Fibroblast of skin of right quadriceps (primary cell): ENCODE measurements at places on chromosomes 2 and 18.

GRCh38 chr2:113973810-113974209 is 83.9 kb downstream of the ACTR3 start:
- no peak for DNase-seq

DNA sequence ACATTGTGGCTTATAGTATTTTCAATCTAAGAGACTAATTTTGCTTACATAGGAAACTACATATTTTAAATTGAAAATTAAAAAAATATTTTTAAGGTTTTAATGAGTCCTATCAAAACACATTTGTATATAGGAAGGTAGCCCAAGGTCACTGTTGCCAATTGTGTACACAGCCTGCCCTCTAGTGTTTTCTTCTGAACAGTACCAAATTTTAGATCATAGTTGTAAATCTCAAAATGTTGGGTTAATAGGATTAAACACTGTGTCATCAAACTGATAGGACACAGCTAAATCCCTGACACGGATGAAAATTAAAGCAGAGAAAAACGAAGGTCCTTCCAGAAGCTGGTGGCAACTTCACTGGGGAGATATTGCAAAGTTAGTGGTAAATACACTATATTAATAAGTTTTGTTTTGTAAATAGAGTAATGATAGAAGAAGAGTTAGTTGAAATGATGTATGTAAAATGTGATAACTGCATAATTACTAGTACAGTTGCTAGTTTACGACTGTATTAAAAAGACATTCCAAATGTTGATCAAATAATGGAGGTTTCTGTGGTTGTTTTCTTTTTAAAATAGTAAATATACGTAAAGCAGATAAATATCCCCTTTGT is 19.7 kb downstream of the CLUL1 start:
- peak; percentile 61 for DNase-seq

GRCh38 chr2:218436992-218437391 is 18.1 kb downstream of the VIL1 start:
- no peak for DNase-seq

GRCh38 chr2:46335391-46336282 is 38.4 kb downstream of the EPAS1 start:
- DNase-seq: peak; percentile 91

DNA sequence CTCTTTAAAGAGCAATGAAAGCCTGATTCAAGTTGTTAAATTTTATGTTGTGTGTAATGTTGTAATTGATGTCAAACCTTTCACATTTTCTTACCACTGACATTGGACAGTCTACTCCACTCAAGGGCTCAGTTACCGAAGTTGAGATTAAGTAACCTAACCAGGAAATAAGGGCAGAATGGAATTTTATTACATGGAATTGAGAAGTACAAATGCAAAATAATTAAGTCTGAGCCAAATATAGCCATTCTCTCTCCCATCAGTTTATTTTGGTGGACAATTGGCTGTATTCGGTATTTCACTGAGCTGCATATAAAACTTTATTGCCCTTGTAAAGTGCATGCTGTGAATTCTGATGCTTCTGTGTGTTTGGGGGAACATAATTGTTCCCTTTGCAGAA is 231.5 kb downstream of the TTC32 start:
- DNase-seq: no peak

DNA sequence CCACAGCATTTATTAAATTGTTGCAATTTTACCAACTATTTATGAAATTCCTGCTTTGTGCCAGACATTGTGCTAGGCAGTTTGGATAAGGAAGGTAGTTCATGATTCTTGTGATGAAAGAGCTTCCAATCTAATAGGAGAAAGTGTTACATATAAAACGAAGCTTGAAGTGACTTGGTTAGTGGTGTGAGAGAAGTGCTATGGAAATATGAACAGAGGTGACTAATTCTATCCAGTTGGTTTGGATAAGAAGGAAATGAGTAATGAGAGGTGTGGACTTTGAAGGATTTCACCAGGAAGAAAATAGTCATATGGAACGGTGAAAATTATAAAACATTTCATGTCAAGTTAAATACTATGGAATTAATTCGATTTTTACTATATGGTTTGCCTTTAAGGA is 48.6 kb downstream of the EML6 start:
- peak; percentile 66 for DNase-seq

DNA sequence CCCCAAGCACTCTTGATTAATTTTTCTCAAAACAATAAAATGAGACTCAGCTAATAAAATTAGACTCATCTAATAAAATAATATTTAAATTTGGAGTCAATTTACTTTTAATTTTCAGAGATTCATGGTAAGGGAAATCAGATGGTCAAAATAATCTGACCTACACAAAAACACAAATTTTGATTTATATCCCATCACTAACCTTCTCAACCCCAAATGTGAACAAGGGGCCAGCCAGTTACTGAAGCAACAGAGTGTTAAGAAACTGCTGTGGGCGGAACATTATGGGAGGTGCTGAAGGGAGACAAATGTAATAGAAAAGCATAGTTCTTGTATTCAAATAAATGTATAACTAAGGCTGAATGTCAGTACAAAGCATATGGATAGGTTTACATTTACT is 28.5 kb upstream of the PPP3R1 start:
- DNase-seq: no peak

- no peak for DNase-seq
These were observed 105.9 kb upstream of the SNTG2 start for GRCh38 chr2:844715-845114.

GRCh38 chr2:29610569-29610968 is 310.8 kb downstream of the ALK start:
- DNase-seq: no peak

GRCh38 chr2:175737722-175738361 is 264.2 kb downstream of the LNPK start:
- no peak for DNase-seq

GRCh38 chr2:46704041-46704440 is 211.6 kb downstream of the MCFD2 start:
- no peak for DNase-seq

DNA sequence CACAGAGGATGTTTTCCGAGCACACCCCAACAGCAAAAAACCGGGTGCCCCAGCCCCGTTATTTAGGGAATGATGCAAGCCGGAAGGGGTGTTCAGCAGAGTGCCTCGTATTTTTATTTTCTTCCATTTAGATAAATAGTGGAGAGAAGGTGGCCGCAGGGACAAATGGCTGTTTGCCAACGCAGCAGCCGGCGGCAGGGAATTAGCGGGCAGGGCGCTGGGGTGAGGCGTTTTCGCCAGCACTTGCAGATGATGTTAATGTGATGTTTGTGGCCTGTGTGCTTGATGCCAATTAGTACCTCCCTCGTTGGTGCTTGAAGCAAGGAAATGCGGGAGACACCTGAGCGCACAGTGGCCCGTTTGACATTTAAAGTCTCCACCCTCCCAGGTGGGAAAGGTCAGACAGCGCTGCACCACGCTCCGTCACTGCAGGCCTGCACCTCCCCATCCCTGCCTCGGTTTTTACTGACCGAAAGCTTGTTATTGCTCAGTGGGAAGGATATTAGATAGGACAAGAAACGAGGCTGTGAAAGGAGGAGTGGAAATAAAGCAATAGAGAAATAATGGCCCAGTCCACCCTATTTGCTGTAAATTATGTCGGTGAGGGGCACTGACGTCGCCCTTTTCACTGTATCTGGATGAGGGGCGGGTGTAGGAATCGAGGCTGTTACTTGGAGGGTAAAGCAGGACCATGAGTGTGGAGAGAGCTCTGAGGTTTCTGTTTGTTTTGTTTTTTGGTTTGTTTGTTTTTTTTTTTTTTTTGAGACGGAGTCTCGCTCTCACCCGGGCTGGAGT is 39.1 kb downstream of the NFATC1 start:
- no peak for DNase-seq

DNA sequence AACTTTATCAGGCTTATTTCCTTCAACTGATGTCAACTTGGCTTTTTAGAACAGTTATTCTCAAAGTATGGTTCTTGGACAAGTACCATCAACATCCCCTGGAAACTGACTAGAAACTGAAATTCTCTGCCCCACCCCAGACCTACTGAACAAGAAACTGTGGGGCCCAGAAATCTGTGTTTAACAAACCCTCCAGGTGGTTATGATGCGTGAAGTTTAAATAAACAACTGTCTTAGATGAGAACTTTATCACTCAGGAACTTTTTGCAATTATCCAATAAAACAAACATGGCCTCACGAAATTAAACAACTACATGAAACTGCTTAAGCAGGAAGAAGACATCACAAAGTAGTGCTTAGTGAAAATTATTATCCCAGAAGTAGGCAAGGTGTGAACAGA is 4.4 kb downstream of the HIBCH start:
- no peak for DNase-seq

- no peak for DNase-seq
These were observed 16.6 kb upstream of the RPE start for GRCh38 chr2:209985874-209986273.

DNA sequence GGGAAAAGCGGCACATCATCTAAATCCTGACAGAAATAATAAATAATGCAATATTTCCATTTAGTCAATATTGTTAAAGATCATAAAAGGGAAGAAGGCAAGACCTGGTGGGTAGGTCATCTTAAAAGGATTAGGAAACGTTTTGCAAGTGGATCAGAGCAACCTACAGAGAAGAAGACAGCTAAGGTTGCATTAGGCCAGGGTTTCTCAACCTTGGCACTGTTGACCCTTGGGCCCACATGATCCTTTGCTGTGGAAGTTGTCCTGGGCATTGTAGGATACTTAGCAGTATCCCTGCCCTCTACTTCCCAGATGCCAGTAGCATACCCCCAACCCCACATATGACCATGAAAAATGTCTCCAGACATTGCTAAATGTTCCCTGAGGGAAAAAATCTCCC is 55.0 kb downstream of the KLF7 start:
- no peak for DNase-seq

DNA sequence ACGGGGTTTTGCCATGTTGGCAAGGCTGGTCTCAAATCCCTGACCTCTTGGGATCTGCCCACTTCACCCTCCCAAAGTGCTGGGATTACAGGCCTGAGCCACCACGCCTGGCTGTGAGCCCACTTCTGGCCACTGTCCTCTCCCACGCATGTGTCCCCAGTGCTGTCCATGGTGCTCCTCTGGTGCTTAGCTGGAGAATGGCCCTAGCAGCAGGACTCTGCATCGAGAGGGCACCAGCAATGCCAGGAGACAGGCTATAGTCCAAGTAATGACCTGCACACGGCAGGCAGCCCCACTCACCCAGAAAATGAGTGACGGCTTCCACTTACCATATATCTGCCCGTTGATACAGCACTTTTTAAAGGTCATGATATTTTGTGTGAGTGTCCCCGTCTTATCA is 66.3 kb upstream of the NARS1 start:
- DNase-seq: no peak

DNA sequence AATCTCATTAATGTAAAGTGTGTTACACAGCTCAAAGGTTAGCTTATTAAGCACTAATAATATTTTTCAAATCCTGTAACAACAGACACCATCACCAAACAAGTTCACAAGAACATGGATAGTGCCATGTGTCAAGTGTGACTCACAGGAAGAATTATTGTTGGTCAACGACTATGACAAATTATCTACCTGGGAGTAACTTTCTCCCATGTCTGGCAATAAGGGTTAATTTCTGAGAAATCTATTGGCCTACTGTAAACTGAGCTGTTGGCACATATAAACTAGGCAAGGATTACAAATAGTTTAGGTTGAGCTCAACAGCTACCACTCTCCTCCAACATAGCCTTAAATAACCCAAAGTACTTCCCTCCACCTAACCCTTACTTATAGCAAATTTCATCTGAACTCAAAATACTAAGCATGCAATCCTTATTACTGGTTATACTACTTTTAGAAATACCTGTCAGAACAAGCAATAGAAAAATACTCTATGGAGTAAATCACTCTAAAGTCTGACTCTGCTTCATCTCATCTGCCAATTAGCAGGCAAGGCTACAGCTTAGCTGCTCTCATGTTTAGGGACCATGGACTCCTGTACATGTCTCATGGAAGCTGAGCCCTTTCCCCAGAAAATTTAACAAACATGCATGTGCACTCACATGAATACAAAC is 223.0 kb downstream of the NBAS start:
- no peak for DNase-seq

DNA sequence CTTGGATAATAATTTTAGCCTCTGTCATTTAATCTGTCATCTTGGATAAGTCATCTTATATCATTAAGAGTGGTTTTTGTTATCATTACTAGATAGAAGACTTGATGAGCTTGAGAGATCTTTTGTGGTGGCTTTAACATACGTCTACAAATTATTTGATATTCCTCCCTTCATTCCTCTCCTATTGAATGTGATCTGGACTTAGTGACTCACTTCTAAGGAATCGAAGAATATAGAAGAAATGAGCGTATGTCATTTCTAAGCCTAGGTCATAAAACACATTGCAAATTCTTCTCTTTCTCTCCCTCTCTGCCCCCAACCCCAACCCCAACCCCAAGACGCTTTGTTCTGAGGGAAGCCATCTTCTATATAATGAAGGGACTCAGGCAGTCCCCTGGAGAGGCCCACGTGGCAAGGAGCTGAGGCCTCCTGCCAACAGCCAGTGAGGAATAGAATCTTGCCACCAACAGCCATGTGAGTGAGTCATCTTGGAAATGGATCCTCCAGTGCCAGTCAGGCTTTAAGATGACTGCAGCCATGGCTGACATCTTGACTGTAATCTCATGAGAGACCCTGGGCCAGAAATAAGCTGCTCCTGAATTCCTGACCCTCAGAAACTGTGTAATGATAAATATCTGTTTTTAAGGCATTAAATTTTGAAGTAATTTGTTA is 221.6 kb upstream of the SP5 start:
- peak; percentile 64 for DNase-seq

GRCh38 chr2:136404176-136404575 is 286.2 kb upstream of the CXCR4 start:
- no peak for DNase-seq

- DNase-seq: no peak
These were observed 11.9 kb downstream of the GAL3ST2 start for GRCh38 chr2:241788572-241788971.

GRCh38 chr2:222034058-222034457 is 264.7 kb downstream of the PAX3 start:
- no peak for DNase-seq

DNA sequence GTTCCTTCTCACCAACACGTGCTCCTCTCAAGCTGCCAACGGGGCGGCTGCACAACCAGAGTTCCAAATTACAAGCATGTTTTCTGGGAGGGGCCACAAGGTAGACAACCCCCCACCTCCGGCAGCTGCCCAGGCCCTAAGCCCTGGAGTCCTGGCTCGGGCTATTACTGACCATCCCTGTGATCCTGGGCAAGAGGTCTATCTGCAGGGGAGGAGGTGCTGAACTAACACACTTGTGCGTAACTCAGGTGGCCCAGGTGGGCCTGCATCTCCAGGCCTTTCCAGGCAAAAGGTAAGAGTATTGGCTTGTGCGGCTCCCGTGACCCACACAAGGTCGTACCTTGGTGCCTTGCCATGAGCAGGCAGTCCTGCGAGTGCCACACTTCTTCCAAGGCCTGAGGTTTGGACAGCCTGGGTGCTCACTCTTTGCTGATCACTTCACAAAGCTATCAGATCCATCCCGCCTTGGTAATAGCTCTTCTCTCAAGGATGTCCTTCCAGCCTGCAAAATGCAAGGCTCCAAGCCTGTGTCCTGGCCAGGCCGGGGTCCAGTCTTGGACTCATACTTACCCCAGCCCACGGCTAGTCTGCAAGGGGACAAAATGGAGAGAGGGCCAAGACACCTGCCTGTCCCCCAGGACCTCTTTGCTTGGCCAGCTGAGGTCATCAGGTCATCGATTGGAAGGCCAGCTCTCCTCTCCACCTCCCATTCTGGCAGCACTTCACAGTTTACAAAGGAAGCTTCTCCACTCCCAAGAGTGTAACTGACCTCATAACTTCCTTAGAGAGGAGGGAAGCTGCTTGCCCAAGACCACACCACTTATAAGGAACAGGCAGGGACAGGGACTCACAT is 33.9 kb downstream of the ADRA2B start:
- no peak for DNase-seq

GRCh38 chr2:17327649-17328048 is 190.6 kb downstream of the RAD51AP2 start:
- no peak for DNase-seq
